ENCODE measurements at places on chromosomes 13 and 19.
A peak's percentile ranks its signal among the peaks of the same experiment; 100 is the strongest.

DNA sequence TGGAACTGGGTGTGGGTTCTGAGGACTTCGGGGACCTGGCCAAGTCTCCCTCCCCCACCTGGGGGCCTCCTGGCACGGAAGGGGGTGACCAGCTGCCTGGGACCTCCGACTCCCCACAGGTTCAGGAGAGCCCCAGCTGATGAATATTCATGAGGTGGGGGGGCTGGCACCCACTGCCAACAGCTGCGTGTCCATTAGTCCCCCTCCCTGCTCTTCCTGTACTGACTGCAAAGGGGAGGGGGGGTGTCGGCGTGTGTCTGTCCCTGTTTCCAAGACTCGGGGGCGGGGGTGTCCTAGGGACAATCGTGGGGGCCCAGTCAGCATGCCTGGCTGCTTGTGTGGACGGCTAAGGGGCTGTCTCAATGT is 10.6 kb upstream of the NFIX start:
- DNase-seq, result no peak

GRCh38 chr13:41652735-41653361 is 195.5 kb downstream of the RGCC start:
- peak; percentile 66 for DNase-seq

DNA sequence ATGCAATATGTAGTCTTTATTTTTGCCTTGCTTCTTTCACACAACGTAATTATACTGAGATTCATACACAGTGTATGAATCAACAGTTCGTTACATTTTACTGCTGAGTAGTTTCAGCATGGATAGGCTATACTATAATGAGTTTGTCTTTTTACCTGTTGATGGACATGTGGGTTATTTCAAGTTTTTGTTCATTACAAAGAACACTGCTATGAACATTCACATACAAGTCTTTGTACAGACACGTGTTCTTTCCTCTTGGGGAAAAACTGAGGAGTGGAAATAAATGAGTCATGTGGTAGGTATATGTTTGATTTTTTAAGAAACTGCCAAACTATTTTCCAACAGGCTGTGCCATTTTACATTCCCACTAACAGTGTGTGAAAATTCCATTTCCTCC is 35.1 kb downstream of the ENOX1 start:
- no peak for DNase-seq

DNA sequence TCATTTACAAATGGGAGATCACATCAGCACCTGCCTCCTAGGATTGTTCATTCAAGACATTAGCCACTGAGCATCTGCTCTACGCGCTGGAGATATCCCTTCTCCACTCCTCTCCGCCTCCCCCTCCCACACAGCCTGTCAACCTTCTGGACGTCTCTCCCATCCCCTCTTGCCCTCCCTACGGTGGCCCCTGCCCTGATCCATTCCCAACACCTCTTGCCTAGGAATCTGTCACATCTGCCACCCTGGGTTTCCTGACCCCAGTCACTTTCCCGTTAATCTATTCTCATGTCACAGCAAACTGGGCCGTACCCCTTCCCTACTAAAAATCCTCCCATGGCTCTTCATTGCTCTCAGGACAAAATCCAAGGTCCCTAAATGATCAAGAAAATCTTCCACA is 10.3 kb downstream of the DYRK1B start:
- DNase-seq, result no peak

- no peak for DNase-seq
Measured at GRCh38 chr13:21427741-21428140, 31.4 kb downstream of the ZDHHC20 start.

GRCh38 chr13:42099962-42100675 is 51.7 kb downstream of the DGKH start:
- no peak for DNase-seq

- DNase-seq, result no peak
Measured at GRCh38 chr13:27572234-27572901, 48.0 kb downstream of the LNX2 start.

- DNase-seq, result no peak
Measured at GRCh38 chr19:32540621-32541020, 40.4 kb upstream of the PDCD5 start.

GRCh38 chr19:13788991-13789390 is 6.3 kb upstream of the ZSWIM4 start:
- DNase-seq, result peak; percentile 57

- no peak for DNase-seq
Measured at GRCh38 chr19:5002143-5002542, 33.2 kb downstream of the KDM4B start.

- DNase-seq, result peak; percentile 76
Measured at GRCh38 chr19:17784201-17785008, 10.5 kb upstream of the B3GNT3 start.

DNA sequence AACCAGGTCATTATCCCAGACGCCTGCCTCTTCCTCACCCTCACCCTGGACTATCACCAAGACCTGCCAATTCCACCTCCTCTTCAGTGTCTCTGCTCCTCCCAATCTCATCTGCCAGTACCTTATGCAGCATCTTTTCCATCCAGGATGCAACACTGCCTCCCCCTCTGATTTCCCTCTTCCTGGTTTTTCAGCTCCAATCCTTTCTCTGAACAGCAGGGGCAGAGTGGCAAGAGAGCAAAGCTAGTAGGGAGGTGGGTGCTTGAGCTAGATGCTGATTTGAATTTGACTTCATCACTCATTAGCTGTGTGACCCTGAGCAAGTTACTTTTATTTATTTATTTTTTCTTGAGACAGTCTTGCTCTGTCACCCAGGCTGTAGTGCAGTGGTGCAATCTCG is 25.6 kb upstream of the CABP5 start:
- DNase-seq, result no peak

GRCh38 chr13:32902029-32902780 is 114.0 kb upstream of the KL start:
- DNase-seq, result no peak

GRCh38 chr13:49216334-49216733 is 3.8 kb upstream of the MLNR start:
- DNase-seq, result no peak

DNA sequence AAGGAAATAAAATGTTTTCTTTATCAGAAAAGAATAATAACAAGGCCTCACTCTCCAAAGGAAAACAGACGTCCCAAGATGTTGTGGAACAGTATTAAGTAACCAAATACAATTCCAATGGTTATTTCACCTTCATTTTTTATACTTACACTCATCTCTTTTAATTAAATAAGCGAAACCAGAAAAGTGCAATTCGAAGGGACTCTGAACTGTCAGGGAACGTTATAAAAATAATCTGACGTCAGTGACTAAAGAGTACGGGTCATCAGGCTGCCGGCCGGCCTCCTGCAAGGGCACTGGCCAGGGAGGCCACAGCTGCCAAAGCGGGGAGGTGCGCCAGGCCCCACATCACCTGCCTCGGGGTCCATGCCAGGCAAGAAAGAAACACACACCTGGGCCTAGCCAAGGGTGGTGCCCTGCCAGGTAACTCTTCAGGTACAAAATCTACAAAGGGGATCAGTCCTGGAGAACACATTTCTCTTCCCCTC is 61.2 kb downstream of the CDADC1 start:
- DNase-seq, result no peak

DNA sequence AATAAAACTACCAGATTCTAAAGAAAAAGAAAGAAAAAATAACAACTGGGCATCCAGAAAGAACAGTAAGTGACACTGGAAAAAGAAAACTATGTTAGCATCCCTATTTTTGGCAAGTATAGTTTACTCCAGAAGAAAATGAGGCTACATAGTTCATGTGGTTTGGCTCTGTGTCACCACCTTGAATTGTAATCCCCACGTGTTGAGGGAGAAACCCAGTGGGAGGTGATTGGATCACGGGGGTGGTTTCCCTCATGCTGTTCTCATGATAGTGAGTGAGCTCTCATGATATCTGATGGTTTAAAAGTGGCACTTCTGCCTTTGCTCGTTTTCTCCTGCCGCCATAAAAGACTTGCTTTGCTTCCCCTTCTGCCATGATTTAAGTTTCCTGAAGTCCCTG is 76.9 kb downstream of the ITGBL1 start:
- no peak for DNase-seq

- peak; percentile 33 for DNase-seq
Measured at GRCh38 chr19:53537121-53537520, 824 bp upstream of the ZNF331 start.

- DNase-seq, result no peak
Measured at GRCh38 chr19:36051236-36051635, 2.8 kb downstream of the THAP8 start.

- no peak for DNase-seq
Measured at GRCh38 chr13:55307909-55308308, 1832.8 kb upstream of the PRR20A start.

DNA sequence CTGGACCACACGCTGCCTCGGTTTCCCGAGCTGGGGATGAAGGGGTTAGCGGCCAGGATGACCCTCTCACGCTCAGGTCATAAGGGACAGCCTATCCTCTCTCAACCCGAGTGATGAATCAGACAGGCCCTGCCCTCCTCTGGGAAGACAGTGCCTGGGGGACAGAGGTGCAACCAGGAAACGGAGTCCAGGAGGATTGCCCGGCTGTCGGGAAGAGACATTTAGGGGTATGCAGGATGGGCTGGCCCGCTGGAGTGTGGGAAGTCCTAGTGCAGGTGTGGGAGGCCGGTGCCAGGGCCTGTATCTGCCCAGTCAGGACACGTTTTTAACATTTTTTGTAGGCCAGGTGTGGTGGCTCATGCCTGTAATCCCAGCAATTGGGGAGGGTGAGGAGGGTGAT is 8.3 kb downstream of the LSM7 start:
- DNase-seq, result no peak

- DNase-seq, result no peak
Measured at GRCh38 chr19:16104722-16105121, 7.0 kb upstream of the RAB8A start.

DNA sequence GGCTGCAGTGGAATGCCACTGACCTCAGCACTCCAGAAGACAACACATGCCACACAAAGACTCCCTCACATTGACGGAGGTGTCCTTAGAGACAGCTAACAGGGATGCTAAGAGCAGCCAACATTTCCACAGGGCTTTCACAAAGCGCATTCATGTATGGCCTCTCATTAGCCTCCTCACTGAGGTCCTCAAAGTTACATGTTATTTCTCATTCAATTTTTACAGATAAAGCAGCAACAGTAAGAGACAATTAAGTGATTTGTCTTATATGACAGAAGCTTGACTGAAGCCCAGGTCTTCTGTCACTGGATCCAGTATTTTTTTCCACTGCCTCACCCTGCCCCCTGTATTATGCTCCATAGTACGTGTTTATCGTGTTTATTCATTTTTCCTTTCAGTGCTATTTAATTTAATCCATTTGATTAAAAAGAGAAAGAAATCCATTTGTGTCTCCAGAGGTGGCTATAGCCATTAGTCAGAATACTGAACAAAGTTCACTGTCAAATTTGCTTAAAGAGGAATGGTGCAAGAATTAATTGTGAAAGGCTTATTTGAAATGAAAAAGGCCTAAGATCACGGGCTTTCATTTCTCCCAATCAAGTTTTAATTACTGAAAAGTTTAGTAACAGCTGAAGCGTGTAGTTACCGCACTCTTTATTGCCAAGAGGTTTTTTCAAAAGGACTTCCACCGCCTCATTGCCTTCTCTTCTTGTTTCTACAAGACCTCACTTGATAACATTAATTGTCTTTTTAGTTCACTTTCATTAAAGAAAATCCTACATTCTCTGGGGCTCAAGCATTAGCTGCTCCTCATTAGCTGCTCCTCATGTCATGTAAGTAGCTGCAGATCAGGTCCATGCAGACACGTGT is 115.0 kb downstream of the COG6 start:
- no peak for DNase-seq

DNA sequence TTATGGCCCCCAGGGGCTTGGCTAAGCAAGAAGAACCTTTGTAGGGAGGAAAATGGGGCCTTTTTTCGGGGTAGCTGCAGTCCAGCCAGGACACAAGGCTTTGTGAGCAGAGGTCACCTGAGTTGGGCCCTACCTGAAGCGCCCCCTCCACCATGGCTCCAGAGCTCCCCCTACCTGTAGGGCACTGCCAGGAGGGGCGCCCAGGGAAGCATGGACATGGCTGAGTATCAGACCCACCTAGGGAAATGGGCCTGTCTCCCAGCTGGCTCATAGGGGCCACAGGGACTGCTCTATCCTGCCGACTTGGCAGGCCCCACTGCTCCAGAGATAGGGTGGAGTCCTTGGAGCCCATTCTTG is 9.0 kb upstream of the CEBPA start:
- no peak for DNase-seq

DNA sequence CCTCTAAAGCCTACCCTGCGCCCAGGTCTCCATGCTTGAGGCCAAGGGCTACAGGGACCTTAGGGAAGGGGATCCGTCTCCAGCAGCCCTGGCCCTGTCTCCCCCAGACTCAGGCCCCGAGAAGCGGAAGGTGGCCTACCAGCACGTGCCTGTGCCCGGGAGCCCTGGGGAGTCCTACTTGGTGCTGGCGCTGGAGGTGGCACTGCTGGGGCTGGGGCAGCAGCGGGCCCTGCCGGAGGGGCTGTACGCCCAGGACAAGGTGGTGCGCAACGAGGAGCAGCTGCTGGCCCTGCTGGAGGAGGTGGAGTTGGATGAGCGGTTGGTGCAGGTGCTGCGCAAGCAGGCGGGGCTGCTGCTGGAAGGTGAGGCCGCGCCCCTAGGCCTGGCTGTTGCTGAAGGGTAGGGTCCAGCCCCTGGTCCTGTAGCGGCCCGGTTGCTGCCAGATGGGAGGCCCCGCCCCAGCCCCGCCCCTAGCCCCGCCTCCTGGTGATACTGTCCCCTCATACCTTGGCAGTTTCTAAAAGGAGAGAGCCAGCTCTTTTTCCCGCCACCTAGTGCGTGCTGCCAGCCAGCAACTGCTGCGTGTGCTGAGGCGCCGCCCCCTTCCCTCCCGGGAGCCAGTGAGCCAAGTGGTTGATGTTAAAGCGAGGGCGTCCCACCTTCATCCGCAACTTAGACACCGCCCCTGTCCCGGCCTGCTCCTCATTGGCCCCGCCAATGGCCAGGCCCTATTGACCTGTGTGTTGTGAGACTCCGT is 22.6 kb downstream of the ZSWIM4 start:
- DNase-seq, result peak; percentile 71

DNA sequence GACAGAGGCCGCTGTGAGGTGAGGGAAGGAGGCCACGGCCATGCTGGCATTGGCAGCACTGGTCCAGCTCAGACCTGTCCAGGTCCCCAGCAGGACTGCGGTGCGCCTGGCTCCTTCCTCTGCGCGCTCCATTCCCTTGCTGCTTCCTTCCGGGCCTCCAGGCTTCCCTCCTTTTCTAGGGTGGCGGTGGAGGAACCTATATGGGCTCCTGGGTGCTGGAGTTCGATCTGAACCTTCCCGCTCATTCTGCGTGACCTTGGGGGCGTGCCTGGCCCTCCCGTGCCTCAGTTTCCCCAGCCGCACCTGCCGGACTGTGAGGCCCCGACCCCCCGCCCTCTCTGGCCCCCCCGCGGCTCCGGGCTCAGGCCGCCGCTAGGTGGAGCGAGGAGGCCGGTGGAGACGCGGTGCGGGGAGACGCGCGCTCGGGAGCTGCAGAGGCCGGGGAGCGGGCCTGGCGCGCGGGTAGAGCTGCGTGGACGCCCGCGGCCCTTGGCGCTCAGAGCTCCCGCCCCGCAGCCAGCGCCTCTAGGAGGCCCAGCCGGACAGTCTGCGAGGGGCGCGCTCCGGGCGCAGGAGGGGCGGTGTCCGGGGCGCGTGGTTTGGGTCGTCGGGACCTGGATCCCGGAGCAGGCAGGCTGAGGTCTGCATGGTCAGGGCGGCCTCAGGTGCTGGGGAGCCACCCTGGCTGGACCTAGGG is 29.9 kb downstream of the EFNA2 start:
- peak; percentile 29 for DNase-seq

Measured in CD4-positive, alpha-beta T cell treated with Interferon alpha-2 for 1 hour (primary cell).